Activated effector memory CD4-positive, alpha-beta T cell treated with anti-CD3 and anti-CD28 coated beads, Interleukin-2, amount 50 U/mL, for 16 hours (primary cell): ENCODE measurements at places on chromosomes 12 and 14.

DNA sequence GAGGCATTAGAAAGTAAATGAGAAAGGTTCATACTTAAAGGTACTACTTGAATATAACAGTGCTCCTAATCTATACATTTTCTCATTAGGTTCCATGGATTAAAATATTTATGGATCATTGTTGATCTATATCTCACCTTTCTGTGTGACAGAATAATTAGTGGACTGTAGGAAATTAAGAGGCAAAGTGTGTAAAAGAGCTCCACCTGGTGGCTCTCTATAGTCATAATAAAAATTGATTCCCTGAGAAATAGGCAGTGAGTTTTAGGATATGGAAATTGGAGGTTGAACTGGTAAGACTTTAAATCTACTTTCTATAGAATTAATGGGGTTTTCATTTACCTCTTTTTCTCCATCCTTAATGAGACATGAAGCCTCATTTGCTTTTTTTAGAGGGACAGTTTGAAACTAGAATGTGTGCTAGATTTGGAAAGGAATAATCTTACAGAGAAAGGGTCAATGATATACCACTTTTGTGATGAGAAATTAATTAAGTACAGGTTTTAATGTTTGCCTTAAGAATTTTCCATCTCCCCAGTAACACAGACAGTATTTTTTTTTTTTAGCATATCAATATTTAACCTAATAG lies 11.8 kb upstream of the DERA start:
- DNase-seq, result no peak

- no peak for DNase-seq
These were observed 13.7 kb downstream of the COA8 start for GRCh38 chr14:103576371-103577024.

DNA sequence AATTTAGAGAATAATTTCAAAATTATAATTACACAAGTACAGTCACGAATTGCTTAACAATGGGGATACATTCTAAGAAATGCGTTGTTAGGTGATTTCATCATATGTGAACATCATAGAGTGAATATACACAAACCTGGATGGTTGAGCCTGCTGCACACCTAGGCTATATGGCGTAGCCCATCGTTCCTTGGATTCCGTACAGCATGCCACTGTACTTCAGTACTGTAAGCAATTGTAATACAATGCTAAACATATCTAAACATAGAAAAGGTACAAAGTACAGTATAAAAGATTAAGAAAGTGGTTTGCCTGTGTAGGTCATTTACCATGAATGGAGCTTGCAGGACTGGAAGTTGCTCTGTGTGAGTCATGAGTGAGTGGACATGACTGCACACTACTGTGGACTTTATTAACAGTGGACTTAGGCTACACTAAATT lies 286.2 kb downstream of the CACNA1C start:
- DNase-seq, result peak; percentile 2

DNA sequence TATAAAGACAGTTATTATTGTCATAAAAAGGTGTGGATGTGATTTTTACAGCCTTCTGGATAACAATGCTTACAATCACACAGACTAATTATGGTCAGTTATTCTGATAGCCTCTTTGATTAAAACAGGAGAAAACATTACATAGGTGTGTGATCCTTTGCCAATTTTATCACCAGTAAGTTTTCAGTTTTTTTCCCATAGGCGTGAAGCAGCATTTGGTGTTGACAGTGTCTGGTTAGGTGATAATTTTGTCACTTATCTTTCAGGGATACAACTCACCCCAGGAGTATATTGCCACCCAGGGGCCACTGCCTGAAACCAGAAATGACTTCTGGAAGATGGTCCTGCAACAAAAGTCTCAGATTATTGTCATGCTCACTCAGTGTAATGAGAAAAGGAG lies 208.8 kb downstream of the EPS8 start:
- DNase-seq, result no peak

DNA sequence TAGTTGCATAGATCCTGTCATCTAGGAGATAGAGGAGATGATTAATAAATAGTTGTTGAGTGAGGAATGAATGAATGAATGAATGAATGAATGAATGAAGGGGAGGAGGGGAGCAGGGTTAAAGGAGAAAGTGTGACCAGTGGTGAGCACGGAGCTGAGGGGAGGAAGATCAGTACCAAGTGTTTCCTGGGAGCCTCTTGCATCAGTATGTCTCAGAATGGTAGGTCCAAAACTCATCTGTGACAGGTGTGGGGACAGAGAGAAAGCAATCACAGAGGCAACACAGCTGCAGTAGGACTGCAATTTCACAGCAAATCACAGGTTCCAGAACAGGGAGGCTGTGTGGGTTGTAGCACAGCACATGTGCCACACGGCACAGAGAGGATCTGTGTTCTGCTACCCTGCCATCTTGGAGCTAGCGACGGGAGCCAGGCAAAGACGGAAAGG lies 14.5 kb upstream of the TNFRSF1A start:
- DNase-seq, result no peak

- peak; percentile 80 for DNase-seq
These were observed 11.1 kb downstream of the ACTN1 start for GRCh38 chr14:68968051-68968450.

DNA sequence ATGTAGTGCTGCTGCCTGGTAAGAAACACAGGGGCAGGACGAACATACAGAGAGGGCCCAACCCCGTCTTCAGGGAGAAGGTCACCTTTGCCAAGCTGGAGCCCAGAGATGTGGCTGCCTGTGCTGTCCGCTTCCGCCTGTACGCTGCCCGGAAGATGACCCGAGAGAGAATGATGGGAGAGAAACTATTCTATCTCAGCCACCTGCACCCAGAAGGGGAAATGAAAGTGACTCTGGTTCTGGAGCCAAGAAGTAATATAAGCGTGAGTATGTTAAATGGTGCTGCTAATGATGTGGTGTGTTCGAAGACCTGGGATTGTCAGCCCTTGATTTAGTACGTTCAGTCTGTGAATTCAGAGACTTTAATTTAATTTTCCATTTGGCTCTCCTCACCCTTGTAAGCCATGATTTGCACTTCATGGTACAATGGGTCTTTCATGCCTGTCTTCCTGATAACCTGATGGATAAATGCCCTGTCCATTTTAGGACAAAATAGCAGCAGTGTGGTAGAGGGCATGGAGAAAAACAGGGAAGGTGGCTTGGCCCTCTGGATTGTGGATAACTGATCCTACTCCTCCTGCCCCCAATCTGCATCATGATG lies 318.9 kb downstream of the SNAPC1 start:
- no peak for DNase-seq

DNA sequence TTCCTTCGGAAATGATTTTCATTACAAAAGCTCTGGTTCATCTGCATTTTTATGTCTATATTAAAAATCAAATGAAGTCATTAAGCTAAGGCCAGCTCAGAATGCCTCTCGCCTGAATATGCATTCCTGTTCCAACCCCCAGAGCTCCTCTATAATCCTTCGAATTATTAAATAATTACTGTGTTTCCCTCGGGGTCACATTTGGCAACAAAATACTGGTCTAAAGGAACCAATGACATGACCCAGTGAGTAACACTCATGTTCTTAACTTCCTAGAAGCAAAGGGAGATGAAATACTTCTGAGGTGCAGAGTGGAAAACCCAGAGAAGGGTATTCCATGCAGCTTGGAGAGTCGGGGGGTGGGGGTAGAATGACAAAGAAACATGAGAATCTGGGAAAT lies 68.3 kb downstream of the FOXN3 start:
- no peak for DNase-seq

DNA sequence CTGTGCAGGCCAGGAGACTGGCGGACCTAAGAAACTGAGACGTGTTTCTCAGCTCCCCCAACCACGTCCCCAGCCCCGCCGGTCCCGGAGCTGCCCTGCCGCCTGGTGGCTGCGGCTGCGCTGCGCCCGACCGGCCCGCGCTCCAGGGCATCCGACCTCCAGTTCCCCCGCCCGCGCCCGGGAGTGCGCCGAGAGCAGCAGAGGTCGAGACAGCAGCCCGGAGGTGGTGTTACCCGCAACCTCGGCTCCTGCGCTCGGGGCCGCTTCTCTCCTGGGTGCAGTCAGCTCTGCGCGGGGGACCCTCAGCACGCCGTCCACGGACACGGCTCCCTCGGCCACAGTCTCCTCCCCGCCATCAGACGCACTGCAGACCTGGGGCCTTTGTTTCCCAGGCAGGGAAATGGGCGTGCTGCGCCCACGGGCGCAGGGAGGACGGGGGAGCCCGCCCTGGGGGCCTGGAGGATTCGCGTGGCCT lies 21.6 kb upstream of the GPR132 start:
- DNase-seq, result peak; percentile 94

DNA sequence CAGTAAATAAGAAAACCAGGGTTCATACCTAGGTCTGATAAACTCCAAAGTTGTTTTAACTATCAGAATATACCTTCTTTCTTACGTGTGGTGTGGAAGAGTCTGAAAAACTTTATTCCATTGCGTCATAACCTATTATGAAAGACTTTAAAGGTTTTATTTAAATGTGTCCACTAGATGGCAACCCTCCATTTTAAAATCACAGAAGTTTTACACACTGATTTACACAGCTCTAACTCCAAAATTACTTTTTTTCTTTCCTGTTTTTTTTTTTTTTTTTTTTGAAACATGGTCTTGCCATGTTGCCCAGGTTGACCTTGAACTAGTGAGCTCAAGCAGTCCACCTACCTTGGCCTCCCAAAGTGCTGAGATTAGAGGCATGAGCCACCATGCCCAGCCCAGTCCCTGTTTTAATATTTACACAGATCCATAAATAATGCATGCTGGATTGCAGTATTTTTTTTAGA lies 17.3 kb upstream of the TMPRSS12 start:
- DNase-seq, result no peak

- DNase-seq, result peak; percentile 70
These were observed 7.6 kb upstream of the AEBP2 start for GRCh38 chr12:19431407-19432308.

- DNase-seq, result no peak
These were observed 215.1 kb downstream of the CACNA1C start for GRCh38 chr12:2267703-2268470.

- DNase-seq, result no peak
These were observed 10.7 kb downstream of the SCARB1 start for GRCh38 chr12:124852911-124853427.

DNA sequence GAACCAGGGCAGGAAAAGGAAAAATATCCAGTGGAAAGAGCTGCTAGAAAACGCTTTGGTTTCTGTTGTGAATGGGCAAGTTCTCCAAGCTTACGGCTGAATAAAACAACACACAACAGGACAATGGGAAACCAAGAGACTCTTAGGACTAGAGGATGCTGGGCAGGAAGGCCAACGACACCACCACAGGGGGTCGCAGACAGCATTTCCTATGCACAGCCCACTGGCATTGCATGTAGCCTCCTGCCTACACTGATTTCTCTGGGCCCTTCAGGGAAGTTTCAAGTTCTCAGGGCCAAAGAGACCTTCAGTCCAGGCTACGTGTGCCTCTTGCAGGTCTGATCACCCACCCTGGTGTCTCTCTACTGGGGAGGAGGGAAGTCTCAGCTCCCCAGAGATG lies 108.0 kb downstream of the RIMBP2 start:
- no peak for DNase-seq

GRCh38 chr12:29921307-29921706 lies 137.6 kb upstream of the TMTC1 start:
- no peak for DNase-seq

- DNase-seq, result no peak
These were observed 37.4 kb upstream of the PSMA6 start for GRCh38 chr14:35254736-35255135.

GRCh38 chr12:131466306-131466705 lies 244.6 kb upstream of the SFSWAP start:
- no peak for DNase-seq

DNA sequence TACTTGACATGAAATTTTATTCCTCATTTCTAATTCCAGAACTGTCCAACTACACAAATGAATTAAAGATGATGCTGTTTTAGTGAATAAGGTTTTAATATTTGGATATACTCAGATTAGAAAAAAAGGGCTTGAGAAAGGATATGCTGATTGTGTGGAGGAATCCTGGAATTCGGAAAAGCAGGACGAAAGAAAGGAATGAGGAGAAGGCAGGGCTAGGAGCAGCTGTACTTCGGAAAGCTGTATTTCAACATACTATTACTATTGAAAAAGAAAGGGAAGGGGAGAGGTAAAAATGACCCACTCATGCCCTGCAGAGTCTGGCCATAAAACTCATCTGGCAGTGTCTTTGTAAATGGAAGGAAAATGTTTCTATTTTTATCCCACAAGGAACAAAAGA lies 63.1 kb upstream of the PLBD1 start:
- no peak for DNase-seq

GRCh38 chr14:59427653-59428580 lies 37.3 kb downstream of the GPR135 start:
- no peak for DNase-seq

- no peak for DNase-seq
These were observed 109.2 kb upstream of the WSCD2 start for GRCh38 chr12:108019862-108020261.

DNA sequence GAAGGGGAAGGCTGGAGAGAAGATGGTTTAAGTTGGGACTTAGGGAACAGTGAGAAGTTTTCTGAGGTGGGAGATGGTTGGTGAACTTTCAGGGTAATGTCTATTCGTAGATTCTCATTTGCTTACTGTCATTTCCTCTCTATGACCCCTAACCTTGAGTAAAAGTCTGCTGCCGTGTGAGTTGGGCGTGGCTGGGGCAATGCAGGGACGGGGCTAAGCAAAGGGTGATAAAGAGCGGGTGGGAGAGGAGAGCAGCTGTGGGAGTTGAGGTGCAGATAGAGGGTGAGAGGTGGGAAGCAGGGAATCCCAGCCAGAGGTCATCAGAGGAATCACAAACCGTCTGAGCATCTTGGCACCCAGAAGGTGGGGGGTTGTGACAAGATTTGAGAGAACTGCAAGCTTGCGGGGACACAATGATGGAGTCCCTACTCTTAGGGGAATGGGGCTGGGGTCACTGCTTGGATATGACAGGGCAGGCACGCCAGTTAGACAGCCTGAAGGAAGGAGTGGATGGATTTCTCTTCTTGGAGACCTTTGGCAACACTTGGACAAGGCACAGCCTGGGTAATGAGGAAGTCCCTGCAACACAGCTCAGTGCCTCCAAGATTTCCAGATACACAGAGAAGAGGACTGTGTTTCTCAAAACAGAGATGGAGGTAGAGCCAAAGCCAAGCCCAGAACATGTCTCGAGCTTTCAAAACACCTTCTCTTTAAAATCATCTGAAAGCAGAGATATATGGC lies 45.9 kb upstream of the CTDSP2 start:
- DNase-seq, result no peak

- no peak for DNase-seq
These were observed 416.6 kb downstream of the LRIG3 start for GRCh38 chr12:58503731-58504130.

DNA sequence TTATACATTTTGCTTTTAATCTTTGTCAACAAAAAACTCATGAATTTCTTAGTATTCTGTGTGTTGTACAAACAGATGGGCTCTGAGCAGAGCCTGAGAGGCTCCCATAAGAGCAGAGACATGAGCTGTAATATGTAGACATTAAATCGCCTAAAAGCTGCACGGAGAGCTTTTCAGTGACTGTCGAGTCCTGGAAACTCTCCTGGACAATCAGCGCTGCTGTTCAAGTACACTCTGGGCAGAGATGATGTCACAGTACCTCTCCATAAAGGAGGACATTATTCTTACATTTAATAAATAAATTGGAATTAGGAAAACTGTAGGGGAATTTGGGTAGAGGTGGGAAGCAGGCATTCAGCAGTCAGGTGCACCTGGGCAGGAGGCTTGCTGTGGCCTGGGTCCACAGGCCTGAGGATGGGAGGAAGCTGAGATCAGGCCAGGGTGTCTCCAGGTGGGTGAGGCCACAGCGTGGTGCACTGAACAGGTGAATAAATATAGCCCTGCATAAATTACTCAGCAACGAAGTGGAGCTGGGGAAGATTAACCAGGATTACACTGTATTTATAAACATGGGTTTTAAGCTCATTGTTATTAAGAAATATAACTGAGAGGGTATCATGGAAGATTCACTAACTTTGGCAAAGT lies 13.3 kb upstream of the TCL1A start:
- DNase-seq, result no peak

- no peak for DNase-seq
These were observed 110.1 kb downstream of the SAMD4A start for GRCh38 chr14:54676812-54677708.
